ENCODE measurements at places on chromosomes 1 and 21.

DNA sequence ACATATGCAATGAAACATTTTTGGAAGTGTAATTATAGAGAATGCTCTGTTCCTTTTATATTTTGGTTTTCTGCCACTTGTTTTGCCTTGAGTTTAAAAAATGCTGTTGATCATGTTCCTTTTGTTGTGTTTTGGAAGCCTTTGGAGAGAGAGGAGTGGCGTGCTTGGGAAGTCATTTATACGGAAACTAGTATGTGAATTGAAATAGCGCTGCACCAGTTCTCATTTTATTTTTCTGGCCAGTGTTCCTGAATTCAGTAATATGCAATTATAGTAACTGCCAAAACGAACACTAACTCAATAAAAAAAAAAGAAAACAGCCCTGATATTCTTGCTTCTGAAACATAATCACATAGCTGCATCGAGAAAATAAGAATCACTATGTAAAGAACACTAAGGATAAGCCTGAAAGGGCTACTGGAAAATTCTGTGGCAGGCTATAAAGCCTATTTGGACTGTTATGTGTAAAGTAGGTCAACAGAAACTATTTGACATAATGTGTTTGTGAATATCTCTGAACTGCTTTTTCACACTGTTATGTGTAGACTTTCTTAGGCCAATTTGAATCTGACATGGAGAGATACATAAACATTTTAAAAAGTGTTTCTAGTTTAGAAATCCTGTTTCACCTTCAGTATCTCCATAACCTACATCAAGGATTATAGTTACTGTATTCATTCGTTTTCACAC lies 742.0 kb downstream of the KCNT2 start:
- no peak for DNase-seq

GRCh38 chr1:226474443-226475141 lies 66.7 kb upstream of the PARP1 start:
- no peak for DNase-seq

- DNase-seq = no peak
These were observed 15.3 kb downstream of the MFSD2A start for GRCh38 chr1:39970274-39970673.

GRCh38 chr1:199404191-199404590 lies 623.3 kb upstream of the NR5A2 start:
- DNase-seq = no peak

GRCh38 chr1:228453614-228454013 lies 33.6 kb upstream of the RNF187 start:
- no peak for DNase-seq

- DNase-seq = no peak
These were observed 49.5 kb upstream of the ACOT11 start for GRCh38 chr1:54498383-54499096.

GRCh38 chr1:3828391-3828790 lies 28.6 kb downstream of the CEP104 start:
- DNase-seq = no peak

- DNase-seq = no peak
These were observed 91.2 kb upstream of the COL24A1 start for GRCh38 chr1:86247597-86248279.

DNA sequence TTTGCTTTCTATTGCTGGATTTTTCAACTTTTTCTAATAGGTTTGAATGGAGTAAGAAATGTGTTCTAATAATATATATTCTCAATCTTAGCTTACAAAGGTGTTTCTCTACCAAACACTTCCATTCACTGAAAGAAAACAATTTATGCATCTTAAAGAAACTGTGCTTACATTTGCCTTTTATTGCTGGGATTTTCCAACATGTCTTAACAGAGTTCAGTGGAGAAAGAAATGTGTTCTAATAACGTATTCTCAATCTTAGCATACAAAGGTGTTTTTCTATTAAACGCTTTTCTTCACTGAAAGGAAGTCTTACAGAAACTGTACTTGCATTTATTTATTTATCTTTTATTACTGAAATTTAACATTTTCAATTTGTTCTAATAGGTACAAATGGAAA lies 5.6 kb downstream of the CD53 start:
- no peak for DNase-seq

- no peak for DNase-seq
These were observed 9.4 kb downstream of the AKNAD1 start for GRCh38 chr1:108847494-108847893.

GRCh38 chr1:79532555-79532954 lies 526.0 kb upstream of the ADGRL4 start:
- DNase-seq = no peak

- DNase-seq = no peak
These were observed 112.8 kb downstream of the RIPK4 start for GRCh38 chr21:41653954-41654491.

DNA sequence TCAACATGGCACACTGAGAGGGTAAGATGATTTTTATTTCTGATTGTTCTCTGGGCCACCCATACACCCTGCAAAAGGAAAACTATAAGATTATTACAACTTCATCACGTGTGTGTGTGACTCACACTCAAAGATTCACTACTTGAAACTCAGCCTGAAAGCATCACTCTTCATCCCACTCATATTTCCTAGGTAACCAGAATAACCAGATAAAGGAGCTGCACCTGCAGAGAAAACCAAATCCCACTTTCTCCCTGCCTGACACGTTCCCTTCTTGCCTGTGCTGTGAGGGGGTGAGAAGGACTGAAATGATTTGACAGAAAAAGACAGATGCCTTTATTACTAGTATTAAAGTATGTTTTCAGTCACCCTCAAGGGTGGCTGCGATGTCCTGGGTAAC lies 131.6 kb downstream of the TGFBR3 start:
- no peak for DNase-seq
